ENCODE measurements at places on chromosomes 16 and 17.

- no peak for DNase-seq
These were observed 378.9 kb downstream of the WWOX start for GRCh38 chr16:78478267-78478861.

GRCh38 chr17:34113089-34113488 is 142.0 kb upstream of the CCL2 start:
- DNase-seq = no peak

- DNase-seq = no peak
These were observed 33.4 kb downstream of the SNX29 start for GRCh38 chr16:12009922-12010321.

DNA sequence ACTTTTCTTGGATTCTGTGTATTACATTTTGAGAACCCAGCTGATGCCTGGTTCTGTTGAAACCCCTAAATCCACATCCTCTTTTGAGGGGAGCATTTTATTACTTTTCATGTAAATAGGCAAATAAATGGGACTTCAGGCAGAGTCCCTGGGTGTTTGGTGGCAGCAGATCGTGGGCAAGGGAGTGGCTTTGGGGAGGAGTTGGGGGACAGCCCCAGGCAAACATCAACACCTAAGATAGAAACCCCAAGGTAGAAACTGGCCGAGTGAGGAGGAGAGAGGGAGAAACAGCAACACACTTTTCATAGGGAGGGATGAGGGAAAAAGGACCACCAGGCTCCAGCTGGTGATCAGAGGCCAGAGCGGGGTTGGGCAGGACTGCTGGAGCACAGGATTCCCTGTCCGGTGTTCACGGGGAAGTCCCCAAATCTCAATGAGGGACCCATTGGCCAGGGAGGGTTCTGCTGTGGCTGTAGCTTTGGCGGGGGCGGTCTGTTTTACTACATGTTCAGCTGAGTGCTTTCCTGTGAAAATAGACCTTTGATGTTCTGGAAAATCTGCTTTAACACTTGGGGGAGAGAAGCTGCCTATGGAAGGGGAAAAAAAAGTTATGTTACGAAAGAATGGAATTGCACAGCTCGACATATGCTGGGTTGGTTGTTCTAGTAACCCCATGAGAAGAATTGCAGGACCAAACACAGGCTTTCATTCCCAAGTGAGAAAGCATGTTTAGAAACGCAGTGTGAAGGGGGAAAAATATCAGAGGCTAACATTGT is 46.6 kb downstream of the MSI2 start:
- DNase-seq = no peak

- no peak for DNase-seq
These were observed 30.1 kb downstream of the CCL4 start for GRCh38 chr17:36133602-36134236.

DNA sequence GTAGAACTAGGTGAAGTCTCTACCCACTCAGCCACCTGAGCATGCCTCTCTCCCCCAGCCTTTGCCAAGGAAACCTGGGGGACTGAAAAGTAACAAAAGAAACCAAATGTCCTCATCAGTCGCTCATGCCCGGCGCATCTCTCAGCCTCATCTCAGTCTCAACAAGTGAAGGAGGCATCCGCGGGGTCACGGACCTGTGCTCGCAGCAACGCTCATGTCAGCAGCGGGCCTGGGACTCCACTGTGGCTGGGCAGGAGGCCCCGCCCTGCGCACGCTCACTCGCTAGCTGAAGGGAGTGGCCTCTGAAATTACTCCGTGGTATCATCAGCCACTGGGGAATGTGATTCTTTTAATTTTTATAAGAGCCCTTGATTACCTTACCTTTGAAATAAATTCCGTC is 31.3 kb downstream of the MAP1LC3B start:
- no peak for DNase-seq

DNA sequence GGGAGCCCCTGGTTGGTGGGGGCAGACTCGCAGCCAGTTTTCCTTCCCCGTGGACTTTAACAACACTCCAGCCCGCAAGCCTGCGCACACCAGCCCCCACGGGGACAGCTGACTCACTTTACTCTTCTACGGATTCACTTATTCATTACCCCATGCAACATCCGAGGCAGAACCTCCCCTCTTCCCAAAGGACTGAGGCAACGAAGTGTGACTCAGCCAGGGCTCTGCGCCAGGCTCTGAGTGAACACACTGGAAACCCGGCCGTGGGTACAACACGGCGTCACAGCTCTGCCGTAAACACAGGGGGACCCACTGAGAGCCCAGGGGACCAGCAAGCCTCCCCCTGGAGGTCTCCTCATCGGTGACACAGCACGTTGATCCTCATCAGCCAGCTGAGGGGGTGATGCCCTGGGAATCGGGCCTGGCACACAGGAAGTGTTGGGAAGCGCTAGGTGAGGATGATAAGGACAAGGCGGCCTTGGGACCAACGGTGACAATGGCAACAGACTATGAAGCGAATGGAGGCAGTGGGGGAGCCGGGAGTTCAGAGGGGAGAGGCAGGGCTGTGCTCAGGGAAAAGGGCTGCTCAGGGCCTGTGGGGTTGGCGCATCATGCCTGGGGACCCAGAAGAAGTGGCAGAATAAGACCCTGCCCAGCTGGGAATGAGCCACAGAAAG is 14.6 kb downstream of the COTL1 start:
- DNase-seq = no peak

All from stimulated activated CD4-positive, alpha-beta T cell treated with anti-CD3 and anti-CD28 coated beads, Interleukin-1b, Interleukin-23, amount 100 ng/mL, for 1 hour (primary cell).